ENCODE measurements at places on chromosomes 3 and 15.

GRCh38 chr15:34514251-34514670, 69.2 kb downstream of the GOLGA8B start:
- no peak for DNase-seq

- no peak for DNase-seq
Measured at GRCh38 chr15:85649372-85649771, 145.4 kb downstream of the KLHL25 start.

DNA sequence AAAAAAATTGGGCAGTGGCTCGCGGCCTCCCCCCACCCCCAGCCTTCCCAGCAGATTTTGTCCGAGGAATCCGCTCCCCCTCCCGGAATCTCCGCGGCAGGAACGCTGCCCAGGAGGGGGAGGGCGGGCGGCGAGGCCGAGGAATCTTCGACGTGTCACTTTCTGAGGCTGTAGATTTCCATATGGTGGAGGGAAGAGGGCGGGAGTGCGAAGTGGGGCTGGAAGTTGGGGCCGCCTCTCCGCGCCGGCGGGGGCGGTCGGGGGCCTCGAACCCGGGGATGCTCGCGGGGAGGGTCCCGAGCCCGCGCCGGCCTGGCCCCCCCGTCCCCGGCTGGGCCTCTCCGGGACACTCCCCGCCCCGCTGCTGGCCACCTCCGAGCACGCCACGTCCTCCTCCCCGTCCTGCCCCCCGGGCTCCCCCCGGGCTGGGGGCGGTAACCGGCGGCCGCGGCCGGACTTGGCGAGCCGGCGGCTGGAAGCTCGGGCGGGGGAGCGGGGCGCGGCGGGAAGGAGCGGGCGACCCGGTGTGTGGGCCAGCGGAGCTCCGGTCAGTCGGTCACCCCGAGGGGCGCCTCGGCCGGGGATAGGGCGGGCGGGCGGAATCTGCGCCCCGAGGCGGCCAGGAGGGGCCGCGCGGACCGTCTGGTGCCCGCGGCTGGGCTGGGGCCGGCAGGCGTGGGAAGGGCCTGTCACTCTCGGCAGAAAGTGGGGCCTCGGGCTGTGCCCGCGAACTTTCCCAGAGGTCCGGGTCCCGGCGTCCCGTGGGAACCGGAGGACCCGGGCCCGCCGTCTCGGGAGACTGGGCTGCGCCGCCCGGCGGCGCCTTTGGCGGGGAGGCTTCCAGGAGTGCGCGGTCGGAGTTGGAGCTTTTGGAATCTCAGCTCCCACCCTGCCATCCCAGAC, 951 bp downstream of the FNDC3B start:
- DNase-seq: no peak

DNA sequence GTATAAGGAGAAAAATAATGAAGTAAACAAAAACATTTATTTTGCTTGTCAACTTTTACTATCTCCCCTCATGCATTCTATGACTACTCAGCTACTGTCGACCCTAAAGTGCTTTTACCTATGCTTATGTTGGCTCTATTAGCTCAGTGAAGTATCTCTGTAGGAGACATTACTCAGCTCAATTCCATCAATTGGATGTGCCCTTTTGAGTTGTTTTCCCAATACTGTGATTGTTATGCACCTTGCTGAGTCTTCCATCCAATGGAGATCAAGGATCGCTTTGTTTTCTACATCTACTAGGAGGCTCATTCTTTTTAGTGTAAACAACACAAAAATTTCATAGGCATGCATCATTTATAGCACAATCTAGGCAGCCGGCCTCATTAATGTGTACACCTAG, 403.8 kb upstream of the ARL6 start:
- no peak for DNase-seq

DNA sequence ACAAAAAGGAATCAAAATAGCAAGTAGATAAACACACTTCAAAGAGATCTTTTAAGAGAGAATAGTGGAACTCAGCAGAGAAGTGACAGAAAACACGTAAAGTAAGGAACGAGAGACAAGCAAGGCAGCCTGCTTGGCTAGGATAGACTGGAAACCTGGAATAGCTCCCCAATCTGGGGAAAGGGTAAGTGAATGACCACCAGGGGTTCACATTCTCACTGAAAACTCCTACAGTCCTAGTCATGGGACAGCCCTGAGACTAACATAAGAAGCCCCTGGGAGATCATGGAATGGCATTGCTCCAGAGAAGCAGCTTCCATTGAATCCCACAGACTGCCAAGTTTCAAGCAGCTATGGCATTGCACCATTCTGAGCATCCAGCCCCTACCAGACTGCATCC, 363.6 kb upstream of the ARPP21 start:
- no peak for DNase-seq

DNA sequence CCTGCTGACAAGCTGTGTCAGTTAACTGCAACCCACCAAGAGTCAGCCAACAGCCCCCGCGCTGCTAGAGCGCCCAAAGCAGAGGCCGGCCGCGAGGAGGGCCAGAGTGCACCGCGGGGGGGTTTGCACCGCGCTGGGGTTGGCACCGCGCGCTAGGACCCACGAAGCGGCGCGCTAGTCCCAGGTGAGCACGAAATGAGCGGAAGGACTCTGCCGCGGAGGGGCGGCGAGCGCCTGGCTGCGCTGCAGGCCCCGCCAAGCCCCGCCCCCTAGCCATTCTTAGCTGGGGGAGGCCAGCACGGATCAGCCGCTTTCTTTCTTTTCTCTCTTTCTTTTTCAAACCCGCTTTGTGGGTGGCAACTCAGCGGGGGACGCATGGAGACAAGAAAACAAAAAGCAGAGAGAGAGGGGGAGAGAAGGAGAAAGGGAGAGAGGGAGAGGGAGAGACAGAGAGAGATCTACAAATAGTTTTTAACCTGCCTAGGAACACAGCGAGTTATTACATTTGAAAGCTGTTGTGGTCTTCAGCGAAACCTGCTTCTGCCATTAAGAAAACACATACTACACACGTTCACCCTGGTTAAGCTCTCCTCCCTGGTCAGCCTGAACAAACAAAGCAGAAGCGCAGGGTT, 6.9 kb upstream of the FOXB1 start:
- DNase-seq: peak; percentile 77
